Stimulated activated CD8-positive, alpha-beta memory T cell treated with anti-CD3 and anti-CD28 coated beads, Interleukin-7, amount 100 ng/mL, for 4 hours (primary cell): ENCODE measurements at places on chromosomes 5 and 9.

DNA sequence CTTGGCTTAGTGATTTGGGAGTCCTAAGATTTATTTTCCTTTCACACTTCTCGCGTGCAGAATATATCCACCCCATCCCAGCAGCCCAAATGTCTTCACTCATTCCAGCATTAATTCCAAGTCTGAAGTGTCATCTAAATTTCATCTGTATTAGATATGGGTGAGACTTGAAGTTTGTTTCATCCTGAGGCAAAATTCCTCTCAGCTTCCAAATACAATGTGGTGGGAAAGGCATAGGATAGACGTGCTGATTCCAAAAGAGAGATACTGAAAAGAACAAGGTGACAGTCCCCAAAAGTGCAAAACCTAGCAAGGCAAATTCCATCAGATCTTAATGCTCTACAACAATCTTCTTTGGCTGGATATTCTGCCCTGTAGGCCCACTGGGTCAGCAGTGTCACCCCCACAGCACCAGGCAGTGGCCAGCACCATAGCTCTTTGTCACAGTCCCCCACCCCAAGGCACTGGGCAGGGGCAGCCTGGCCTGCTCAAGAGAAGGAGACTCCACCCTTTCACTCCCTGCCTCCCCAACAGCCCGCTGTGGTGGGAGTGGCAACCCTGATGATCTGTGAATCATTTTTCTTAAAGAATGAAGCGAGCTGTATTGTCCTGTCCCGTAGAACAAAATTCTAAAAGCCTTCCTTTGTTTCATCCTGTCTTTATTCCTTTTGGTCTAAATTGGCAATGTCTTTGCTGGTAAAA, 2.7 kb upstream of the ADAM19 start:
- DNase-seq: no peak

DNA sequence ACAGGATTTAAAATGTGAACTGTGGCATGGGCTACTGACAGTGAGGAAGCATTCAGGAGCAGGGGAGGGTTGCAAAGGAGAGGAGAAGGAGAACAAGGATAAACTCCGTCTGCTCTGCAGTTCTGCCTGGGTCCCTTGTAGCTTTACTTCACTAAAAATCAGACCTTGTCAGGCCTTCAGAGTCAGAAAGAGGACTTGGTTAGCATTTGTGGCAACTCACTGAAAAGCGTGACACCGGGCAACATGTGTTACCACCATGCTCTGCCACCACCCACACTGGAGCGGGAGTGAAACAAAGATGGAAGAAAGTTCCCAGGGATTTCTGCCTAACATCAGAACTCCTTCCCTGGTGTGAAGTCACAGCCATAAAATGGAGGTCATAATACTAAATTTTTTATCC, 19.3 kb downstream of the FYB1 start:
- DNase-seq: no peak

GRCh38 chr9:127586537-127586936, 25.5 kb upstream of the STXBP1 start:
- no peak for DNase-seq

GRCh38 chr5:56028708-56029107, 33.9 kb upstream of the IL6ST start:
- DNase-seq: no peak

GRCh38 chr5:120199559-120199958, 264.5 kb upstream of the PRR16 start:
- DNase-seq: no peak

DNA sequence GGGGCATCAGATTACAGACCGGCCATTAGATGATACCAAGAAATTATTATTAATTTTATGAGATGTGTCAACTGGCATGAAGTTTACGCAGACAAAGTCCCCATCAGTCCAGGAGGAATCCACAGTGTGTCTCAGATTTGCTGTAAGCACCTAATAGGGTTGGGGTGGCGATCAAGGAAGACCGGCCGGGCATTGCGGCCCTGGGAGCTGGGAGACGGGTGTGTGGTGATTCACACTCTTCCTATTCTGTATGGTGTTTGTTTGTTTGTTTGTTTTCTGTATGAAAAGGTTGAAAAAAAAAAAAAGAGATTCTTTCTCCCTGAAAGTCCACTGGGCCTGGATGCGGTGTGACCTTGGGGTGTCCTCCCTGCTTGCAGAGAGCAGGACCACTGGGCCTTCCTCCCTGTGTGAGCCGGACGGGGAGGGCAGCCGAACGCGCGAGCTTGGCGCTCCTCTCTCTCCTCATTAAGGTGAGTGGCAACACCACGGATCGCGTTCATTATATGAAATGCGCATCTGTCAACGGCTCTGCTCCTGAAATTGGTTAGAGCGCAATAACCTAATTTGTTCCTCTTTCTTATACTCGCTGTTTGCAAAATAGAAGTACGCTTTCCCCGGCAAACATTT, 15.1 kb downstream of the RASGEF1C start:
- DNase-seq: no peak

GRCh38 chr9:98104445-98104881, 14.6 kb downstream of the TRIM14 start:
- no peak for DNase-seq

DNA sequence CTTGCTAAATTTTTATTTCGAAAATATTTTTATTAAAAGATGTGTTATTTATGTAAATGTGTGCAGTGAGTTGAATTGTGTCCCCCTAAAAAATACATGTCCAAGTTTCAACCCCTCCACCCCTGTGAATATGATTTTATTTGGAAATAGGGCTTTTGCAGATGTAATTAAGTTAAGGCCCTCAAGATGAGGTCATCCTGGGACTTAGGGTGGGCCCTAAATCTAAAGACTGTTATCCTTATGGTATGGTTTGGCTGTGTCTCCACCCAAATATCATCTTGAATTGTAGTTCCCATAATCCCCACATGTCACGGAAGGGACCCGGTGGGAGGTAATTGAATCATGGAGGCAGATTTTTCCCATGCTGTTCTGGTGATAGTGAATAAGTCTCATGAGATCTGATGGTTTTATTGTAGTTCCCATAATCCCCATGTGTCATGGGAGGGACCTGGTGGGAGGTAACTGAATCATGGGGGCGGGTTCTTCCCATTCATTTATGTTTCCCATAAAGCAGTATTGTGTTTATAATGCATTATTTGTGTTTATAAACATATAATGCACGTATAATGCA, 1.5 kb upstream of the TMED7 start:
- DNase-seq: no peak

DNA sequence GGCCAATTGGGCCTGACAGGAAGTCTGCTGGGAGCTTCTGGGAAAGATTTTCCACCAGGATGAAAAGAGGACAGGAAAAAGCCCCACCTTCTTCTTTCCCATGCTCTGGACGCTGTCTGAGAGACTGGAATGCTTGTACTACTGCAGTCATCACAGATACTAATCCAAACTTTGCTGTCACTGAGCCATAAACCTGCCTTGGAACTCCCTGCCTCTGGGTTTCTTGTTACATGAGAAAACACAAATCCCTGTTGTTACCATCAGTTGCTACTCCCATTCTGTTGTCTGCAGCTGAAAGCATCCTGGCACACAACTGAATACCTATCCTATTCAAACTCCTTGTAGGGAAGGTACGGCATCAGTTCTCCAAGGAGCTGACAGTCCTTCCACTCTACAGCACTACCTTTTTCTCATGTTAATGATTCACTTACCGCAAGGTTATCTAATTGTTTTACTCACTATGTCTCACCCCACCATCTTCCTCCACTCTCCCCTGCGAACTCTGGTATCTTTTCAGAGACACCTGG, 167.5 kb downstream of the CDK5RAP2 start:
- no peak for DNase-seq

DNA sequence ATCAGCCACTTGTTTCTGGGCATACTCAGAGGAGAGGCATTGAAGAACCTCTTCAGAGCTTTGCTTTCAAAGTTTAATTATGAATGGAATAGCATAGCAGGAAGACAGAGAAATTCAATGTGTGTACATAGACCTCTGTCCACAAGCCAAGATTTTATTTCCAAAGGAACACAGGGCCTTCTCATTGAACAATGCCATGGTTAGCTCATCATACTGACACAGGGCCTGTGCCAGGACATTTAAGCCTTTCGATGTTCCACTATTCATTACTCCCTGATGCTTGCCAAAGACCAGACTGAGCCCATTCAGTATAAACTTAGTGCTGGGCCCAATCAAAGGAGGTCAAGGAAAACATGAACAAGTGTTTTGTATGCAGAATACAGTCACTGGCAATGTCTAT, 280.8 kb downstream of the FBXL17 start:
- DNase-seq: no peak

DNA sequence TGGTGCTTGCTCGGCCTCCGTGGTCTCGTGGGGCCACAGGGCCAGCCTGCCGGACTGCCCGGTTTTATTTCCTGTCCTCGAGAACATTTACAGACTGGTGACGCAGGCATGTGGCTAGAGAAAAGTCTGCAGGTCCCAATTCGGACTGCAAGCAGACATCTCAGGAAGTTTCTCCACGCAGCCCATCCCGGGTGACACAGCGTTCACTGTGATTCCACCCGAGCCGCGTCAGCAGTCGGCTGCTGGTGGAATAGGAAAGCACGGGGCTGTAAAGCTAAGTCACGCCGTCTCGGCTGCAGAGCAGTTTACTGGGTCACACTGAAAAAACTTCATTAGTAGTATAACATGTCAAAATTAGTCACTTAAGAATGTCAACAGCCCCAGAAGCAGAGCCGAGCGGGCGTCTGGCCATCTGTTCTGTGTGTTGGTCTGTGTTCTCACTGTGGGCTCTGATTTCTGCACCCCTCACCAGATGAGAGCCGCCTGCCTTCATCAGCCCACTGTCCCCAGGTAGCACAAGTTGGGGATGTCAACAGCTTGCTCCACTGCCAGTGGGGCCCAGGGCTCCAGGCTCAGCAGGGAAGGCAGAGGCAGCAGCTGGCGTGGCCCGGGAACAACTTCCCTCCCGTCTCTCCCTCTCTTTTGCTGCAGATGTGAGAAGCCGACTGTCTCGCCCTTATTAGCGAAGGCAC, 363.7 kb downstream of the IRX2 start:
- DNase-seq: no peak

- DNase-seq: no peak
Observed at GRCh38 chr9:137582286-137582860, 3.6 kb upstream of the DPH7 start.

- no peak for DNase-seq
Observed at GRCh38 chr5:177507165-177507564, 2.5 kb downstream of the DOK3 start.

GRCh38 chr9:75033791-75034473, 5.8 kb upstream of the CARNMT1 start:
- DNase-seq: no peak

GRCh38 chr5:43210570-43210969, 18.5 kb downstream of the NIM1K start:
- no peak for DNase-seq

DNA sequence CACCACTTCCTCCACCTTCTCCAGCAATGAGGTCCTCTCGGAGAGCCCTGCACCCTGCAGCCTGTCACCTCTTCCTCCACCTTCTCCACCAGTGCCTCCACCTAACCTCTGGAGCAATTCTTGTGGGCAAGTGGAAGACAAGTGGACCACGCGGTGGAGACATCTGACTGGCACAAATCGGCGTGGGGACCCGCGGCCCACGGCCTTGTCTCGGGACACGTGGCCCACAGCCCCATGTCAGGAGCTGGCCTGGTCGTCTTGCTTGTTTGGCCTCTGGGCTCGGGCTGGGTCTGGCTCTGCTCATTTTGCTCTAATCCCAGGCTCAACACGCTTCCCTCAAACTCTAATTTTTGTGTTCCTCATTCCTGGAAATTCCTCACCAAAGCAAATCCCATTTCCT, 393.1 kb upstream of the IRX1 start:
- DNase-seq: no peak

- no peak for DNase-seq
Observed at GRCh38 chr5:153714798-153715197, 224.3 kb downstream of the GRIA1 start.

DNA sequence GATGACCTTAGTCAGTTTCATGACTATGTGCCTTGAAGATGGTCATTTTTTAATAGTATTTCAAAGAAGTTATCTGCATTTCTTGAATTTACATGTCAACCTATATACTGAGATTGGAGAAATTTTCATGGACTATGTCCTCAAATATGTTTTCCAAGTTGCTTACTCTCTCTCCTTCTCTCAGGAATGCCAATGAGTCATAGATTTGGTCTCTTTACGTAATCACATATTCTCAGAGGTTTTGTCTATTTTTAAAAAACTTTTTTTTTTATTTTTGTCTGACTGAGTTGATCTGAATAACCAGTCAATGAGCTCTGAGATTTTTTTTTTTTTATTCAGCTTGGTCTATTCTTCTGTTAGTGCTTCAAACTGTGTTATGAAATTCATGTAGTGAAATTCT, 374.7 kb upstream of the GRIN3A start:
- DNase-seq: no peak
